Endothelial cell of coronary artery (primary cell): ENCODE measurements at places on chromosomes 2 and 18. TPM values are rescaled to one million over a fixed set of nuclear protein-coding genes. Genes with fewer than 3 reads are reported as not detected.

The TTN gene
- total RNA-seq: 0.66 and 3.3 TPM in 2 replicates

The TMEM185B gene
- total RNA-seq: 24.6 and 27.5 TPM in 2 replicates

The GCKR gene
- 6.7 and 9.3 TPM in 2 replicates for total RNA-seq

The CTLA4 gene
- not detected in 2 replicates for total RNA-seq

The GALNT5 gene
- total RNA-seq: under 0.01 and 6.4 TPM in 2 replicates

The OR6B2 gene
- total RNA-seq: not detected in 2 replicates

The TGFA gene
- 0.09 and 0.38 TPM in 2 replicates for total RNA-seq

The ASTL gene
- total RNA-seq: not detected in 2 replicates

The SGPP2 gene
- not detected in 2 replicates for total RNA-seq

The ABCB11 gene
- 0.18 and 0.56 TPM in 2 replicates for total RNA-seq

The CRYGC gene
- not detected in 2 replicates for total RNA-seq

The ZBTB7C gene
- total RNA-seq: not detected in 2 replicates

The DHRS9 gene
- under 0.01 and 17.0 TPM in 2 replicates for total RNA-seq

The PLCD4 gene
- 0.85 and 1.6 TPM in 2 replicates for total RNA-seq

The GREB1 gene
- 0.09 TPM in 2 replicates for total RNA-seq

The FOXI3 gene
- not detected in 2 replicates for total RNA-seq

The ZSWIM2 gene
- not detected in 2 replicates for total RNA-seq
